ENCODE measurements at places on chromosomes 11 and 22. TPM values are rescaled to one million over a fixed set of nuclear protein-coding genes. Genes with fewer than 3 reads are reported as not detected.

LRRN4CL gene
- 3.4 TPM for total RNA-seq

THY1 gene
- 24.7 TPM for total RNA-seq

KDELR3 gene
- total RNA-seq, result 125 TPM

RHOD gene
- total RNA-seq, result 16.8 TPM

SLC35C1 gene
- total RNA-seq, result 8.3 TPM

TMPRSS6 gene
- not detected for total RNA-seq

PIWIL4 gene
- total RNA-seq, result 2.6 TPM

GRM5 gene
- total RNA-seq, result 0.06 TPM

EFEMP2 gene
- total RNA-seq, result 78.6 TPM

TOM1 gene
- total RNA-seq, result 33.6 TPM

TMEM191C gene
- total RNA-seq, result 3.0 TPM

CELSR1 gene
- total RNA-seq, result 1.6 TPM

PNPLA5 gene
- total RNA-seq, result not detected

RTN4RL2 gene
- not detected for total RNA-seq

OR4D5 gene
- total RNA-seq, result not detected

SHANK2 gene
- 2.6 TPM for total RNA-seq

GPHA2 gene
- not detected for total RNA-seq

ARHGAP20 gene
- total RNA-seq, result 6.5 TPM

MMP3 gene
- total RNA-seq, result 0.06 TPM

SLC22A9 gene
- not detected for total RNA-seq

OR51B5 gene
- total RNA-seq, result 0.40 TPM

OR56A1 gene
- not detected for total RNA-seq

CCDC81 gene
- total RNA-seq, result 0.87 TPM

All from aortic smooth muscle cell (primary cell).